ENCODE measurements at places on chromosomes 5 and 9. TPM values are rescaled to one million over a fixed set of nuclear protein-coding genes. Genes with fewer than 3 reads are reported as not detected.

DNA sequence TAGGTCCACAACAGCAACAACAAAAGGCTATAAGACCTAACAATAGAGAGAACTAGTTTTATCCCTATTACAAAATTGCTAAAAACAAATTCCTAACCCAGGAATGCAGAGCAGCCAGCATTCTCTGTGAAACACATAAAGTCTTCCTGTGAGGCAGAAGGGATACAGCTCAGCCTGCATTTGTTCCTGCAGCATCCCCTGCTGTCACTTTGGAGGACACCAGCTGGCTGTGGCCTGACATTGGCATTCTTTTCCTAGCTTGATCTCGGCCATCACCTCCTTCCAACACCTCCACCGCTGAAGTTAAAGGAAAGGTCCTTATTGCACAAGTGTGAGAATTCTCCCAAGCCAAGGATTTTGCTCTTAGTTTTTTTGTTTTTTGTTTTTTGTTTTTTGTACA is 186.1 kb downstream of the SNCAIP start:
- no peak for DNase-seq

Gene SHOC1
- total RNA-seq: 1.1 TPM

GRCh38 chr9:80787636-80788035 is 901.7 kb downstream of the TLE1 start:
- no peak for DNase-seq

Gene GTF3C4
- total RNA-seq: 26.4 TPM

DNA sequence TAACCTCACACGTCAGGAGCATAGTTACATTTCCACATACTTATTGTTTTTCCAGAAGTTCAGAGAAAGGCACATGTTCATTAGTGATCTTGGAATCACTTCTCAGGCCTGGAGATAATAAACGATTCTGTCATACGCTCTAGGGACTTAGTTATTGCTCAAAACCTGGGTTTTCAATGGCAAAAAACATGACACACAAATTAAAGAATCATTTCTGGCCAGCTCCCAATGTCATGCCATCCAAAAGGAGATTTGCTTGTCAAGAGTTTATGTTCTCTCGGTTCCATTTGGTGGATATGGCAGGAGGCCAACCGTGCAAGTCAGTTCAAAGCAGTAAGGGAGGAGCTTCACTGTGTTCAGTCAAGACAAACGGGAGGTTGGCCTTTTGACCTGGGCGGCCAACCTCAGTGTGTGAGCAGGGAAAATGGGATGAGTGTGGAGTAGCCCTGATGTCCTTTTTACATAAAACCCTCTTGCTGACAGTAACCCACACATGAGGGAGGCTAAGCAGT is 123.4 kb downstream of the NXNL2 start:
- DNase-seq: no peak

Gene PCDHGA5
- total RNA-seq: 0.05 TPM

Gene TUSC1
- not detected for total RNA-seq

GRCh38 chr9:6488395-6488794 is 75.4 kb downstream of the UHRF2 start:
- DNase-seq: no peak

Gene LURAP1L
- 13.3 TPM for total RNA-seq

Gene TAS2R1
- total RNA-seq: not detected

Gene PCDHGB1
- 0.15 TPM for total RNA-seq

DNA sequence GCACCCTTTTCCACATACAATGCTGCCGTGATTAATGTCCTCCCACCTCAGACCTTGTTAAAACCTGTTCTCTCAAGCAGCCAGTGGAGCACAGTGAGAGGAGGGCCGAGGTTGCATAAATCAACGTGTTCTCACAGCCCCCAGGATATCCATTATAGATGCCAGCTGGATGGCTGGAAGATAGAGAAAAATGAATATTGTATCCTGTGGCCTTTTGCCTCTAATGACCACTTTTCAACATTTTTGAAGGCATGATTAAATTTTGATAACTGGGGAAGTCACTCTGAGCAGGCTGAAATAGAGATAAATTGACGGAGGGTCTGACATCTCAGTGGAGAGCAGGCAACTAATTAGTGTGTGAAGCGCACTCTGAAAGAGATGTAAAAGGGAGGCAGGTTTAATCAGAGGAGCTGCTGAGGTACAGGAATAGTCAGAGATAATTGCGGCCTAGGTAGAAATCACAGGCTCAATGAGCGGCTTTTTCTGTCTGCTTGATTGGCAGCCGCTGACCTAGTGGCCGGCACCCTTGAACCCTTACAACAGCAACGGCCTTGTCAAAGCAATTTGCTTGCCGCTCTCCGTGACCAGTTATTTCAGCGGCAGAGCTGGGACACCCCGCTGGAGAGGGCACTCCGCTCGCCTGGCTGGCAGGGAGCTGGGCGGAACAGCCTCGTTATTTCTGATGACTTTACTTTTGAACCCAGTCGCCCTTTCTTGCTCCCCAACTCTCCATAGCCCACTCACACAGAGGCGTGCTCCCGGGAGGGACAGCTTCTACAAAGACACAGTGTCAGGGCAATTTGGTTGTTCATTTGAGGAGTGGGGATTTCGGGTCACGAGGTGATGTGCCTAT is 560.7 kb downstream of the PSAT1 start:
- no peak for DNase-seq

- no peak for DNase-seq
These were observed 45.3 kb downstream of the PLPP7 start for GRCh38 chr9:131334629-131335367.

Gene IFNB1
- not detected for total RNA-seq

DNA sequence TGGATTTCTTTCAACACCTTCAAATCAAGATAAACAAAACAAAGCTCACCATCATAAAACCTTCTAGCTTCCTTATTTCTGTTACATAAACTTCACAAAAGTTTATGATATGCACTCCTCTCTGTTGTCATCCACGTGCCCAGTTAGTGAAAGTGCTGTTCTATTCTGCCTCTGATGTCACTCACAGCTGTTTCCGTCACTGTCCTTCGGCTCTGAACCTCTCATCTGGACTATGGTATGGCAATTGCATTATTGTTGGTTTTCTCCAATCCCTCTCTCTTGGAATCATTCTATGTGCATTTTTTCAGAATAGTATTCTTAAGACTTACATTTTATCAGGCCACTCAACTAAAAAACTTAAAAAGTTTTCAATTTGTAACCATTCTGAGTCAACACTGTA is 264.2 kb upstream of the DAPK1 start:
- DNase-seq: no peak

- DNase-seq: no peak
These were observed 5.2 kb downstream of the ANKDD1B start for GRCh38 chr5:75616371-75616881.

GRCh38 chr5:67303356-67303755 is 106.8 kb upstream of the CD180 start:
- DNase-seq: no peak

DNA sequence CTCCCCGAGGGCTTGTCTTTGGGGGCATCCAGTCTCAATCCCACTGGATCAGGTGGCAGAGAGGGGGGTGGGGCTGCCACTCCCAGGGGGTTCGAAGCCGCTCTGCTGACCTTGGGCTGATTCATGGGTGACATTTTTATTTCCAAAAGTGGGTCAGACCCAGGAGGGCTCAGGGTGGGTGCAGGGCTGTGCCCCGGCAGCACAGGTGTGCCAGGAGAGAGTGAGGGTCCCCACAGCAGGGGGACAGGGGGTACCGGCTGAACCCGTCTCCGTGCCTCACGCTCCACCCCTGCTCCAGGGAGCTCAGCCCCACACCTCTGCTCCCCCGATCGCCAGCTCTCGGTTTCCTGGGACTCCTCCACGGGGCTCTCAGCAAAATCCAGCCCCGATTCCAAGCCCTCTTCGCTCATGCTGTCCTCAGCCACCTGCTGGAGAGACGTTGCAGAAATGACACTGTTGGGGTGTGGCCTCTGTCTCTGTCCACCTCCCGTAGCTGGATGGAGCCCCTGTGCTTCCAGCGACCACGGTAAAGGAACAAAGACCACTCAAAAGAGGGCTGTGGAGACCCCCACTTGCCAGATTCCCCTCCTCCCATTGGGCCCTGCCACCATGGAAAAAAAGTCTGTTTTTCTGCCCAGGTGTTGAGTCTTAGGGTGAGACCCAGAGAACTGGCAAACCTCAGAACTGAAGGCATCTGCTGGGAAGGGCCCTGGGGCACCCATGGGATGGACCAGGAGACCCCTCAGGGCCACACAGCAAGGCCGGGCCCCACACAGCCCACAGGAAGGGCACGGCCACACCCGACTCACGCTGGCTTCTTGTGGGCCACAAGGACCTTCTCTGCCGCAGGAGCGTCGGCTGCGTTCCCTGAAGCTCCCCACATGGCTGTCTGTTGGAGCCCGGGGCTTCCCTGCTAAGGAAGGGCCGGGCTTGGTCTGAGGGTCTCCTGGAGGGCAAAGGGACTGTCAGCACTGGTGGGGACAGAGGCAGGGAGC is 10.6 kb upstream of the QSOX2 start:
- no peak for DNase-seq

- DNase-seq: no peak
These were observed 556.7 kb upstream of the TLE4 start for GRCh38 chr9:79014929-79015699.

Gene HTR4
- total RNA-seq: not detected

Gene YTHDC2
- total RNA-seq: 22.2 TPM

- no peak for DNase-seq
These were observed 30.5 kb downstream of the ADAMTS2 start for GRCh38 chr5:179314606-179315355.

DNA sequence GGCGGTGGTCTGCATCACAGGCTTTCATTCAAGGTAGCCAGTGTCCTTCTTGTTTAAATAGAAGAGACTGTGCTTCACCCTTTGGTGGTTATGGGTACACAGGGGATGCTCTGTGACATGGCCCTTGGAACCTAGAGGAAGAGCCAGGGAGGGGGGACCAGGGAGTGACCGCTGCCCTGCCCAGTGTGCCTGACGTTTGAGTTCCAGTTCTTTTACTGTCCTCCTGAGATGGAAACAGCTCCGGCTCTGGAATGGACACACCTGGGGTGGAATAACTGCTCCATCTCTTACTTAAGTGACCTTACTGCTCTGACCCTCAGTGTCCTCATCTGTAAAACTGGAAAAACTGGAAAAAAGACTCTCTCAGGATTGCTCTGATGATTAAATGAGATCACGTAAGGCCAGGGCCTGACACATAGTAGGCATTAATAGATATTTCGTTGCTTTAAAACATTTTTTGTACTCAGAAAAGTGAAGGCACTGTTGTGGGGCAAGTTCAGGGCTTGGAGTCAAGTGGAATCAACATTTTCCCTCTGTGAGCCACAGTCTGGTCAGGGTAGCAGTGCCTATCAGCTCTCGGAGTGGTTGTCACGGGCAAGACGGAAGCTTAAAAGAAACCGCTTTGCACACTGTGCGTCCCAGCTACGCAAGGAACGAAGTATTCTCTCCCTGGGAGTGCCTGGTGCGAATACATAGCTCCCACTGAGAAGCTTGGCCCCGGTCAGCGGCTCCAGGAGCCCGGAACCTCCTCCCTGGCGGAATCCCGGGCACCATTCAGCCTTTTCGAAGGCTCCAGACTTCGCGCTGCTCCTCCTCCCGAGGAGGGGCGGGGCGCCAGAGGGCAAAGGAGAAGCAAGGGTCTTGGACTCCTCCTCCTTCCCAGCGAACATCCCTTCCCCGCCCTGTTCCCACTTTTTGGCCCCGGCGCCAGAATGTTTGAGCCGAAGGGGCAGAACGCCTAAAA is 5.8 kb downstream of the POU4F3 start:
- DNase-seq: no peak

- DNase-seq: no peak
These were observed 803.7 kb downstream of the TLE4 start for GRCh38 chr9:80375477-80375876.

- no peak for DNase-seq
These were observed 1568.9 kb upstream of the ACO1 start for GRCh38 chr9:30815585-30815984.

- DNase-seq: no peak
These were observed 74.9 kb upstream of the TNFSF8 start for GRCh38 chr9:115005322-115005721.

DNA sequence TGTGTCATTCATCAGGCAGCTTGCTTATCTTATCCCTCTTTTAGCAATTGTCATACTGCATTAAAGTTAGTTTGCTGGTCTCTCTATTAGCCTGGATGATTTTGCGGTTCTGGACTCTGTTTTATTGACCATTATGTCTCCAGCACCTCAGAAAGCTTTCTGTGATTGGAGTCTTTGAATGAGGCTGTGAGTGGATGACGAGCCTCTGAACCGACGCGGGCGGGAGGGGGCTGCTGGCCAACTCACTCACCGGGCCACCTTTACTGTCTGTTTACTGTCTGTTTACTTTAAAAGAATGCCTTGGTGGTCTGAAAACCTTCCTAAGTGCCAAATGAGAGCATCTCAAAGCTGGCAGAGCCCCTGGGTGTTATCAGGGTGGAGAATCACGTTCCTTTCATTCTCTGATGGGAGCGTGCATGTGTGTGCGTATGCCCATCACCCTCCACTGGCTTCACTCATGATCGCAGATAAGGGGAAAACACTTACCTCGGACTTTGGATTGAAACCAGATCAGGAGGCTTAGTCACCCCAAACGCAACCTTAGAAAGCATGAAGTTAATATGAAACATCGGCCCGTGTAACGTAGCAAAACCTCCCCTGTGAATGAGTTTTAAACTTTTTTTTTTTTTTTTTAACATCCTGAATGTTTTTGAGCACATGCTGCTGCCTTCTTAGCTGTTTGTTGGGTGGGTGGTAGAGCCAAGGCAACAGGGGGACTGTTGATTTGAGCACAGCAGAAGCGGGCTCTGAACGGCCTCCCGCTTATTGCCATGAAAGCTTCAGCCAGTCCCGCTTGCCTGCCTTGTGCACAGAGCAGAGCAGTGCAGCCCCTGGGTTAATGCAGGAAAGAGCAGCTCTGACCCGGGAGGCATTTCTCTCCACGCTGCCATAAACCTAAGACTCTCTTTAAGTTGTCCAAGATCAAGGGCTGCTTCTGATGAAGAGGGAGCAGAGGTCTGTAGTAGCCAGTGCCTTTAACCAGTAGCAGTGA is 173.6 kb downstream of the GADD45G start:
- no peak for DNase-seq

- DNase-seq: no peak
These were observed 21.1 kb upstream of the DMRTA1 start for GRCh38 chr9:22425551-22425950.

Gene ARL14EPL
- 22.9 TPM for total RNA-seq

DNA sequence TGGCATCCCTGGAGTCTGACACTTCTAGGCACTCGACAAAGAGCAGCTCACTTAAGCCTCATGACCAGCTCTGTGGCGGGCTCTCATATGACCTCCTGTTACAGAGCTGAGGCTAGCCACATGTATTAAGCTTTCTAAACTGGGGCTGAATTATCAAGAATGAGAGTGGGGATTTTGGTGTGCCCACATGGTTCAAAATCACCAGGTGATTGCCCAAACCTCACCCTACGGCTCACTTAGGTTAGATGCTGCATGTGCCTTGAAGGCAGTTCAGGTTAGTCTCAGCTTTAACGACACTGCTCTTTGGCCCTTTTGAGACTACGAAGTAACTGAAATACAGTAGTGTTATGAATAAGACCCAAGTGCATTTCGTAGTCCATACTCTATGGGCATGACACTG is 39.4 kb upstream of the SMIM32 start:
- DNase-seq: no peak

Gene LHX3
- not detected for total RNA-seq

Measured in HCT116 (cell line).